Stimulated activated CD8-positive, alpha-beta memory T cell treated with anti-CD3 and anti-CD28 coated beads, Interleukin-4, amount 100 ng/mL, for 1 hour (primary cell): ENCODE measurements at places on chromosomes 7 and 10.
A peak's percentile ranks its signal among the peaks of the same experiment; 100 is the strongest.

DNA sequence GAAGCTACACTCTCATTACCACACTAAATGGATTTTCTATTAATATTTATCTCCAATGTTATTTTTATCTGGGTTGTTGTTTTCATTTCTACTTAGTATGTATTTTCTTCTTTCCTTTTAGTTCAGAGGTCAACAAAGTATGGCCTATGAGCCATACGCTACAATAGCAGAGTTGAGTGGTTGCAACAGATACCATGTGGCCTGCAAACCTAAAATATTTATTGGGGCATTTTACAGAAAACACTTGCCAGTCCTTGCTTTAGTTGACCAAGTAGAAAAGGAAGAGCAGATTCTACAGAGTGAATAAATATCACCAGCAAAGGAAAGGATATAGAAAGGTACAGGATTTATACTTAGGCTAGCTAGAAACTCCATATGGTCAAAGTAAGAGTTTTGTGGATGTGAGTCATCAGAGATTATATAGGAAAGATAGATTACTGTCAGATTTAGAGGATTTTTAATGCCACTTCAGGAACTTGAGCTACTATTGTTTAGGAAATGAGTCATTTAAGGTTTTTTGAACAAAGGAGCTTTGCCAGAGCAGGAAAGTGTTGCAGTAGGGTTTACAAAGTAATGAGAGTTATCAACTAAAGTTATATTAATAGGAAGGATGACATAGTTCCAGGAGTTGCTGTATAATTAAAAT lies 323.3 kb upstream of the KAT6B start:
- no peak for DNase-seq

GRCh38 chr10:59077855-59078254 lies 98.6 kb upstream of the PHYHIPL start:
- no peak for DNase-seq

DNA sequence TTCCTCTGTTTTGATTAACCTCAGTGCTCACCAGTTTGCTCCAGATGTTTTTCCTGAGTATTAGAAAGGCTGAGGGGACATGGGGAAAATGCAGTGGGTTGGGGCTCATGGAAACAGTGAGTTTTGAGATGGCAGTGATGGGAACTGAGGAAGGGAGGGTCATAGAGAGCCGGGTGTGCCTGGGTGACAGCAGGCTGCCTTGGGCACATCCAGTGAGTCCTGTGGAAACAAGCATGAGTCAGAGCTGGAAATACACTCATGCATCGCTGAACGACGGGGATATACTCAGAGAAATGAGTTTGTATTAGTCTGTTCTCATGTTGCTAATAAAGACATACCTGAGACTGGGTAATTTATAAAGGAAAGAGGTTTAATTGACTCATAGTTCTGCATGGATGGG lies 202.2 kb downstream of the TMEM178B start:
- DNase-seq: no peak

DNA sequence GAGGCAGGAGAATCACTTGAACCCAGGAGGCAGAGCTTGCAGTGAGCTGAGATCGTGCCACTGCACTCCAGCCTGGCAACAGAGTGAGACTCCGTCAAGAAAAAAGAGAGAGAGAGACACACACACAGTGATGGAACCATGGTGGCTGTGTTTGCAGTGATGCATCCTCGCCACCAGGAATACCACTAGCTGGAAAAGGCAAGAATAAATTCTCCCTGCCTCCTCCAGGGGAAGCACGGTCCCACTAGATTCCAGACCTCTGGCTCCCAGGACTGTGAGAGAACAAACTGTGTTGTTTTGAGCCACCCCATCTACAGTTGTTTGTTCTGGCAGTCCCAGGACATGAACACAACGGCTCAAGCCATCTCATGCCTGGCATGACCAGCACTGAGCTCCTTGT lies 320.3 kb upstream of the FOXK1 start:
- no peak for DNase-seq

DNA sequence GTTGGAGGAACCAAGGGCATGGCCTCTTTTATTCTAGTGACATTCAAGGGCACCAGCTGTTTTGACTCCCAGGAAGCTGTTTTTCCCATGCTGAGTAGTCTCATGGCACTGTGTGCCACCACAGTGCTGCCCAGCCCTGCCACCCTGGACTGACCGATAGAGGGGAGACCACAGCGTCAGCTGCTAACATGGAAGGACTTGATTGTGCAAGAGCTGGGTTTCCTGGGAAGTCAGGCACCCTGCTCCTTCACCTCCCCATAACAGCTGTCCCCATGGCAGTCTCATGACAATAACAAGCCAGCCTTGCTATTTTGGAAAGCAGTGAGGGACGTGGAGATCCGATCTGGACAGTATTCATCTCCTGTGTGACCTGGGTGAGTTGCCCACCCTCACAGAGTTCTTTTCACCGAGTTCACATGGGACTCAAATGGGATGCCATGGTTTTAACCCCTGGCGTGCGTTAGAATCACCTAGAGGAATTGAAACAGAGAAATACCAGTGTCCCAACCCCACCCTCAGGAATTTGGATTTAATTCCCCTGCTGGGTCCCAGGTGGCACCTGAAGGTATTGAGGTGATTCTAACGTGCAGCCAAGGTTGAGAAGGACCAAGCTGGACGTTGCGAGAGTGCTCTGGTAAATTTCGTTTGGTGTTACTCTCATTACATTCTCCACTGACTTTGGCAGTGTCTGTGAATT lies 174.8 kb downstream of the CELF2 start:
- DNase-seq: no peak

- no peak for DNase-seq
Observed at GRCh38 chr7:84822941-84823510, 363.8 kb downstream of the SEMA3D start.

GRCh38 chr10:69570050-69570816 lies 3.0 kb downstream of the NEUROG3 start:
- no peak for DNase-seq

GRCh38 chr10:43930777-43931176 lies 282.1 kb upstream of the ZNF32 start:
- DNase-seq: no peak

DNA sequence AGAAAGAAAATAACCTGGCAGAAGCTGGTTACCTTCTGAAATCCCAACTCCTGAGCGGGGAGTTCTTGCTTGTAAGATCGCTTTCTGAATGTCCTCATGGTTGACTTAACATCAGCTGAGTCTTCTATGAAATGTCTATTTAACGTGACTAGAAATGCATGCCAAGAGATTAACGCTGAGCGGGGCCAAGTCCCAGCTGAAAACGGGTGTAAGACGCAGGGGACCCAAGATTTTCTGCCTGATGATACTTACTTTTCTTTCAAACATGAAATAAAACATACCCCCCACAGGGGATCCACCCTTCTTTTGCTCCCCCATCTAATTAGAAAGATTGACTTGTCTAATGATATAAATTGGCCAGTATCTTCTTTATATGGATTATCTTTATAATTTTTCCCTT lies 14.9 kb downstream of the OR9A2 start:
- no peak for DNase-seq

DNA sequence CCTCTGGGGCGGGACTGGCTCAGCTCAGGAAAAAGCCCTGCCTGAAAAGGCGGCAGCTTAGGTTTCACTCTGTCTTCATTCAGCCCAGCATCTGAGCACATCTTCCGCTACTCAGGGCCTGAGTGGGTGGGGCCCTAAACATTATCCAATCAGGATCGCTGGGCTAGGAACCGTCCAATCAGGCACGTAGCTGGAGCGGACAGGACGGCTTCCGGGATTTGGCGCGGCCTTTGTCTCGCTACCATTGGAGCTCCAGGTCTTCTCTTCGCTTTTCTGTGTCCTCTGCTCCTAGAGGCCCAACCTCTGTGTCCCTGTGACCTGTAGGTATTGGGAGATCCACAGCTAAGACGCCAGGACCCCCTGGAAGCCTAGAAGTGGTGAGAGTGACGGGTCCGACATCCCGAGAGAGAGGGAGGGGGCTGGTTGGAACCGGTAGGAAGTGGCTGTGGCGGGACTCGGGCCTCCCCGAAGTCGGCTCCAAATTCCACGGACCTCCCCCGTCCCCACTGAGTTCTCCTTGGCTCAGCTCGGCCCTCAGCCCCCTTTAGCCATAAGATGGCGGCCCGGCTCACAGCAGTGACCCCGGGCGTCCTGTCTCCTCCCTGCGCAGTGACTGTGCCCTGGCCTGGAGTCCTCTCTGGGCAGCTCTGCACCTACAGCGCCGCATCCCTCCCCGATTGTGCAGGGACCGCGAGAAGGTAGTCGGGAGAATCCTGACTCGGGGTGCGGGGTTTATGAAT lies 99.1 kb downstream of the ZNF680 start:
- DNase-seq: no peak

- DNase-seq: no peak
Observed at GRCh38 chr10:125982260-125982948, 86.0 kb downstream of the FANK1 start.

- DNase-seq: no peak
Observed at GRCh38 chr7:107355616-107356015, 114.2 kb upstream of the GPR22 start.

GRCh38 chr7:39453743-39454355 lies 112.4 kb upstream of the YAE1 start:
- DNase-seq: no peak

GRCh38 chr10:109726473-109726872 lies 196.8 kb downstream of the XPNPEP1 start:
- no peak for DNase-seq

DNA sequence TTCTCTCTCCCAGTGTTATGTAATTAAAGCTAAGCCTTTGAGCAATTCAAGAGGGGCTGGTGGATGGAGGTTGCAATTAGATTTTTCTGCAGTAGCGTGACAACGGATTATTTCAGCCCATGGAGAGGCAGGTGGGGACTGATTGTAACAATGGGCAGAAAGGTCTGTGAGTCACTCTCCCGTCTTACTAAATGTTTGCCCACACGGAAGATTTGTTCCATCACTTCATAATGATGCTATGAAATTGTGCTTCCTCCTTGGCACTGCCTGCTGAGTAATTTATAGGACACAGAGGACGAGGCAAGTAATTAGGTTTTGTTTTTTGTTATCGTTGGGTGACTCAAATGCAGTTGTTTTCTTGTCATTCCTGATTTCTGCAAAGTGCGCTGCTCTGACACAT lies 594.5 kb upstream of the DPP6 start:
- no peak for DNase-seq

DNA sequence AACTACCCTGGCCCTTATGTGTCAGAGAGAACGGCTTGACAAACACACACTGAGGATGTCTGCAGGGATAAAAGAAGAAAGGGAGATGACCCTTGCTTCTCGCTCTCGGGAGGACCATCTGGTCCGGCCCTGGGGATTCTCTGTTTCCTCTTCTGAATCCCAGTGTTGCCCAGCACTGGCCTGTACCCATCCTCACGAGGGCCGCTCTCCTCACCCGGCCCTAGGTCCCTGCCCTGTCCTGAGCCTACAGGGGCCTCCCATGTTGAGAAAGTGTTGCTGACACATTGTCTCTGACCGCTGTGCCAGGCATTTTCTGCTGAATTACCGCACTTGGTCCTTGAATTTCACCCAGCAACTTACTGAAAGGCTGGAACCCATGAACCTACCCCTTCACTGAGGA lies 171.9 kb upstream of the LANCL2 start:
- DNase-seq: no peak

DNA sequence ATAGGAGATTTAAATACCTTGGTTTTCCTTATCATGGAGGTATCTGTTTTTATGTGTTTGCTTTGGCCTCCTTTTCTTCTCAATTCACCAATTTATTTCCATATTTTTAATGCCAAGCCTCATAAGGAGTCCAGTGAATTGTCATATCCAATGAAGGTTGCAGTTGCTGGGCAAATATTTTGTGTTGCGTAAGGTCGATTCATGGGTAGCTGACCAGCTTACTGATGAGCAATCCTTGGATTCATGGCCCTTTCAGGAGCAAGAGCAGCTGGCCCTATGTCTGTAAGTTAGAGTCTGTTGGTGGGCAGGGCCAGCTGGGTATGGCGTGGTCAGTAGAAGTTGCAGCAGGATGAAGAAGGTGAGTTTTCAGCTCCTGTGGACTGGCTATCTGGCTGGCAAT lies 182.9 kb downstream of the PFKFB3 start:
- DNase-seq: no peak

DNA sequence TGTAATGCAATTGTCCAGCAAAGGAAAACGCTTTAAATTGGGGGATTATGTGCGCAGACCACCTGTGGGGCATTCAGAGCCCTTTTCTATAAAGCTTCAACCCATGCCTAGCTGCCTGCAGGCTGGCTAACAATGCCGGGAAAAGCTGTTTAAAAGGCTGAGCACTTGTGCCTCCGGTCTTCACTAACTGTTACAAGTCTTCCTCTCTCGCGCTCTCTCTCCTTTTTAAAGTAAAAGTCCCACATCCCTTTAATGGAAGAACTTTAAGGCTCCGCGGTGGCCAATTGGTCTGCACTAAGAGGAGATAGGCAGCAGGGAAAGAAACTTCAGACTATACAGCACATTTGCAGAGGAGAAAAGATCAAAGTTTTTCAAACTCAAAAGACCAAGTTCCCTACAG lies 4.6 kb downstream of the FZD8 start:
- DNase-seq: no peak

- DNase-seq: no peak
Observed at GRCh38 chr7:24653316-24654085, 80.2 kb downstream of the PALS2 start.

GRCh38 chr10:102465466-102465865 lies 14.1 kb upstream of the C10orf95 start:
- DNase-seq: no peak

- DNase-seq: no peak
Observed at GRCh38 chr10:118330295-118331076, 11.6 kb downstream of the FAM204A start.

DNA sequence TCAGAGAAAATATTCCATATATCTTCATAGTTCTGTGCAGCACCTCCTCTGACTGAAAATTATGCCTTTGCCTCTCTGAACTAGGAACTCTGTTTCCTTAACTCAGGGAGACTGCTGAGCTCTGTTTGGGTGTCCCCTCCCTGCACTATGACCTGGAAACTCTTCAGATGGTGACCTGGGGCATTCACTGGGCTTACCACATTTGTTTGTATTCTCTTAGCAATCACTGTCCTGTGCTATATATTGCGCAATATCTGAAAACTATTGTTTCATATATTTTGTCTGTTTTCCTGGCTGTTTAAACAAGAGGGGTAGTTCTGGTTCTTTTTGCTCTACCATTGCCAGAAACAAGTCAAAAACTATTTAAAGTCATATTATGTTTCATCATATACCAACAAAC lies 181.8 kb upstream of the KIAA1217 start:
- DNase-seq: no peak

DNA sequence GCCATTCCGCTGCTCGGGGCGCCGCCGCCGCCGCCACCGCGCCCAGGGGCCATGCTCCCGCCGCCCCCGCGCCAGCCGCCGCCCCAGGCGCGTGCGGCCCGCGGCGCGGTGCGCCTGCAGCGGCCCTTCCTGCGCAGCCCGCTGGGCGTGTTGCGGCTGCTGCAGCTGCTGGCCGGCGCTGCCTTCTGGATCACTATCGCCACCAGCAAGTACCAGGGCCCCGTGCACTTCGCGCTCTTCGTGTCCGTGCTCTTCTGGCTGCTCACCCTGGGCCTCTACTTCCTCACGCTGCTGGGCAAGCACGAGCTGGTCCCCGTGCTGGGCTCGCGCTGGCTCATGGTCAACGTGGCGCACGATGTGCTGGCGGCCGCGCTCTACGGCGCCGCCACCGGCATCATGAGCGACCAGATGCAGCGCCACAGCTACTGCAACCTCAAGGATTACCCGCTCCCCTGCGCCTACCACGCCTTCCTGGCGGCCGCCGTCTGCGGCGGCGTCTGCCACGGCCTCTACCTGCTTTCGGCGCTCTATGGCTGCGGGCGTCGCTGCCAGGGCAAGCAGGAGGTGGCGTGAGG lies 383 bp downstream of the MARVELD1 start:
- DNase-seq: peak; percentile 13

- DNase-seq: no peak
Observed at GRCh38 chr10:117967149-117967650, 79.5 kb downstream of the RAB11FIP2 start.
